ENCODE measurements at places on chromosomes 11 and 22.
A peak's percentile ranks its signal among the peaks of the same experiment; 100 is the strongest.

GRCh38 chr22:30380011-30380410 is 7.2 kb downstream of the RNF215 start:
- DNase-seq, result no peak

DNA sequence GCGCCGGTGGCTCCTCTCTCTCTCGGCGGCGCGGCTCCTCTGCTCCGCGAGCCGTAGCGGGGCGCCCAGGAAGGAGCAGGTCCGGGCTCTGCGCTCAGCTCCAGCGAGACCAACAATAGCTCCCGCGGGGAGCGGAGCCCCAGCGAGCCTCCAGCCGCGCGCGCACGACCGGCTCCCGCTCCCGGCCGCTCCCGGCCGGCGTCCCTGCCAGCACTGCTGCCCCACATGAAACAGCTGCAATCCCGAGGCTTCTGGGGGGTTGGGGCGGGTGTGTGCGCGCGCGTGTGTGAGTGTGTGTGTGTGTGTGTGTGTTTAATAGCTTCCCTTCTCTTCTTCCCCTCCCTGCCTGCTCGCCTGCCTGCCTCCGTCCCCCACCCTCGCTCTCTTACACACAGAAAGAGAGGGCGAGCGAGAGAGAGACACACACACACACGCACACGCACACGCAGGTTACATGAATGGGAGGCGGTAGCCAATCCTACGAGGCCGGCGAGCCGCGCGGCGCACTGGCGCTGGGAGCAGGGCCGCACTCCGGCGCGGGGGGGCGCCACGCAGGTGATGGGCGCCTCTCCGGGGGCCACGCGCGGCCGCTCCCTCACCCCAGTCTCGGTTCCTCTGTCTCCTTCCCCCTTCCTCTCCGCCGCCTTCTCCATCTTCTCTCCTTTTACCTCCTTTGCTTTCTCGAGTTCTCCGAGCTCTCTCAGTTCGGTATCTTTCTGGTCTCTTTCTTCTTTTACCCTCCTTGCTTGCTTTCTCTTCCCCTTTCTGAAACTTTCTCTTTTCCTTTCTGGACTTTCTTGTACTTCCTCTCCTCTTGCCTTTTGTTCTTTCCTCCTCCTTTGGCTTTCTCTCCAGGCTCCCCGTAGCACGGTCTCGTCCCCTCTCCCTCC is at the start of gene TENM4:
TENM4 (minus strand) TSS at position 460 of the 890 bp plus-strand sequence. CDS start 371,086 bp downstream, outside the sequence.
- peak; percentile 23 for DNase-seq

DNA sequence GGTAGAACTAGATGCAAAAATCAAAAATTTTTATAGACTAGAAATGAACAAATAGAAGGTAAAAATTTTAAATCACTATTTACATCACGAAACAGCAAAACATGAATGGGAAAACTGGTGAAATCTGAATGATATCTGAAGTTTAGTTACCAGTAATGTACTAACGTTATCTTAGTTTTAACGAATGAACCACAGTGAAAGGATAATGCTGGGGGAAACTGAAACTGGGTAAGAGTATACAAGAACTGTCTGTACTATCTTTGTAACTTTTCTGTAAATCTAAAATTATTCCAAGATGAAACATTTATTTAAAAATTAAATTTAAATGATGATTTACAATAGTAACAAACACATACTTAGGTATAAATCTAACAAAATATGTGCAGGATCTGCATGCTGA is 7.4 kb downstream of the GDPD4 start:
- DNase-seq, result no peak

DNA sequence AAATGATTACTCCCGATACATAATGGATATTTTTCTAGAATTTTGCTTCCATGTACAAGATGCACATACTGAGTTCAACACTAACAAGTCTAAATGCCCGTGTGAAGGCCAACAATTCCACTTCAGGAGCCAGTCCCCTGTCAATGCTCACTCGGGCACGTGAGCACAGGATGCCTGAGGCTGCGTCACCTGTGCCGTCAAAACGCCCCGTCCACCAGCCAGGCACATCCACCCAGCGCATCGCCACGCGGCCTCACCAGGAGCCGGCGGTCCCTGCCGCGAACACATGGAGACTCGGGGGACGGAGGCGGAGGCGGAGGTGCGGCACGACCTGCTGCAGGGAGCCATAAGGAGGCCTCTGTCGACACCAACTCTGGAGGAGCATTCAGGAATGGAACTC is 9.8 kb downstream of the TOLLIP start:
- DNase-seq, result no peak

GRCh38 chr11:129458756-129459535 is 83.3 kb downstream of the BARX2 start:
- no peak for DNase-seq

GRCh38 chr11:78041843-78042440 is 18.9 kb upstream of the KCTD14 start:
- DNase-seq, result no peak

DNA sequence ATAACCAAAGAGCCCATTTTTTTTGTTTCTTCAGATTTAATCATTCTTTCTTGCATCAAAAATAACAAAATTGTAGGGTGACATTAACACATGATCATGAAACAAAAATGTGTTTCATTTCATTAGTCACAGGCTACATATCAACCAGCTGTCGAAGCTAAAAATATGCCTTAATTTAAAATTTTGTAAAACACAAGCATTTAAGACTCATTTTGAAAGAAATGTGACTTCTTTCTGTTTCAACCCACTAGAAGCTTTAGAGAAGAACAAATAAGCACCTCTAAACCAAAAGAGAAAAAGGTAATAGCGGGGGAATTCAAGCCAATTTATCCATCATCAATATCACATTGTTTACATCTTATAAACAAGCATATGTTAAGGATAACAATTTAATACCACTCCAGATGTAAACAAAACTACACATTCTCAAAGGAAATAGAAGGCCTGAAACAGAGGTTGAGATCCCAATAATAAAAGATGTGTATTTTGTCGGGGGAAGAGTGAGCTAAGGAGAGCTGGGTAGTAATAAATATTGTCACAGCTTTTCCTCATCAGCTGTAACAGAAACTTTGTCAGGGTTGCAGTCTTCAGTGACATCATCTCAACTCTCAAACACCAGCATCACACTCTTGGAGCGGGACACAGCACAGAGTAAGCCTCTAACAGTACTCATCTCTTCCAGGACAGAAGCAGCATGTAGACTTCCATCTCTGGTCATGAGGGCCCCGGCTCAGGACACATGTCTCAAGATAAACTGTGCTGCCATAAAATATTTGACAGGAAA is 42.0 kb downstream of the ALG9 start:
- no peak for DNase-seq

DNA sequence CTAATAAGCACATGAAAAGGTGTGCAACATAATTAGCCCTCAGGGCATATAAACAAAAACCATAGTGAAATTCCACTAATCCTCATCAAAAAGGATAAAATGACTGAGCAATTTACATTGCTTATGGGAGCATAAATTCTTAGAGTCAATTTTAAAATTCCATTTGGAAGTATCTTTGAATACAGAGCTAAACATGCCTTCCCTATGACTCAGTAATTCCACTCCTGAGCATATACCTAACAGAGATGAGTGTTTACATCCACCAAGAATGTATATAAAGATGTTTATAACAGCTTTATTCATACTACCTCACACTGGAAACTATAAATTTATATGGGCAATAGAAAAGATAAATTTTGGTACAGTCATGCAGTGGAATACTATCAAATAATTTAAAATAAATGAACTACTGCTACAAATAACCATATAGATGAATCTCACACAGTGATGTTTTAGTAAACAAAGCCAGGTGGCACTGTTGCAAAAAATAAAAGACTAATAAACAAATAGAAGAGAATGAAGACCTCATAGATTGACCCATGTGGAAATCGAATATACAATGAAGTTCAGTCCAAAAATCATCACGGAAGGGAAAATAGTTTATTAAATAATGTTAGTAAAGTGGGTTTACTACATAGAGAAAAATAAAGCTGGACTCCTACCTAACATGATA is 8.2 kb upstream of the OR2D2 start:
- DNase-seq, result no peak

- peak; percentile 84 for DNase-seq
Observed at GRCh38 chr11:63813035-63813562, at the start of gene SPINDOC. TSS of gene SPINDOC (plus strand) at chr11:63813456. CDS start at chr11:63813687, 231 bp downstream.

GRCh38 chr11:64347193-64347867 is 7.3 kb downstream of the CCDC88B start:
- no peak for DNase-seq

DNA sequence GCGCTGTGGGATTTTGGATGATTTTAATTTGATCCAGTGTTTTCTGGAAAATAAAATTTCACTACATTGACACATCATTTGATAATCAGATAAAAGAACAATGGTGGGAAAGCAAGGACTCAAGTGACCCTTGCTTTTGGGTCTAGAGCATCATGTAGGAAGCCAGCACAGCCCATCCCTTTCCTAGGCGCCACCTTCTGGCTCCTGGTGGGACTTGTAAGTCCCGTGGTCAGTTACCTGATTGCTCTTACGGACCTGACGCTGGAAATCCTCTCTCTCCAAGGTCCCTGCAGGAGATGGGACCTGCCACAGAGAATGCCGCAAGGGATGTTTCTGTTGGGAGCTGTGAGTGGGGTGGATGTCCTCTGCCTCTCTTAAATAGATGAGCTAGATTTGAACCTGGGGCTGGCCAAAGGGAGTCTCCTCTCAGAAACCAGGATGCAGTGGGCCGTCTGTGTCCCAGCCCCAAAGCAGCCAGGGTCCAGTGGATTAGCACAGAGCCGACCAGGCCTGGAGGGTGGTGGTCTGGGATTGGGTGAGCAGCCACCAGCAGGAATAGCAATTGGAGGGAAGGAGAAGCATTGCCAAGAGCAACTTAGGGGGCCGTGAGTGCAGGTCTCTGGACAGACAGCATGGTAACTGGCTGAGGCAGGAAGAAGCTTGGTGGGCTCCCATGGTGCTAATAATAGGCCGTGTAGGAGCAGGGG is 21.7 kb downstream of the TIMP3 start:
- no peak for DNase-seq

DNA sequence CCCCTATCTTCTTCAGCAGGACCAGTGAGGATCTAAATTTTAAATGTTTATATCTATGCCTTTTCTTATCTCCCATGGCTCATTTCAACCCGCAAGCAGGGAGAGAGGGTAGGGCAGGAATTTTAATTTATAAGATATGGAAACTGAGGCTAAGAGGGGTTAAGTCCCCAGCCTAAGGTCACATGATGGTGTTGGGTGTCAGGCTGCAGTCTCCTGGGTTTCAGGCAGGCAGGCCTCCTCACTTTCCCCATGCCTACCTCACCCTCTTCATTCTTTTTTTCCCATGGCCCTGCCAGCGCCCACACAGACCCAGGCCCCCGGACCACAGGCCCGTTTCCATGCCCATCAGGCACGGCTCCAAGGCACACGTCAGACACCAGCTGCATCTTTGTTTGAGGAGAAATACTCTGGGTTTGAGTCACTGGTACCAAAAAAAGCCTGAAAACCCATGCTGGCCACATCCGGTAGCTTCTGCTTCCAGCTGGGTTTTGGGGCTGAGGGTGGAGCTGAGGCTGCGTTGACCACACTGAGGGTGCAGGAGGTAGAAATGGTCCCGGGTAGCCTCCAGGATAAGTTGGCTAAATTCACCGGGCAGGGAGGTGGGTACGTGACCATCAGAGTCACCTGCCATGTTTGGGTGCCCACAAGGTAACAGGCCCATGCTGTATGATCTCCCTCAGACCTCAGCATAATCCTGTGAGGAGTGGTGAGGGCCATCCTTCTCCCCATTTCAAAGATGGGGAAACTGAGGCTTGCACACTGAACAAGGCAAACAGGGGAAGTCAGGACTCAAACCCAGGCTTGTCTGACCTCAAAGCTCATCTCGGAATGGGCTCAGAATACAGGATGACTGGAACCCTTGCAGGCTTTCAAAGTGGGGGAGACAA is 7.5 kb downstream of the CRYBB1 start:
- peak; percentile 22 for DNase-seq

GRCh38 chr11:35383953-35384352 is 35.4 kb downstream of the SLC1A2 start:
- DNase-seq, result no peak

DNA sequence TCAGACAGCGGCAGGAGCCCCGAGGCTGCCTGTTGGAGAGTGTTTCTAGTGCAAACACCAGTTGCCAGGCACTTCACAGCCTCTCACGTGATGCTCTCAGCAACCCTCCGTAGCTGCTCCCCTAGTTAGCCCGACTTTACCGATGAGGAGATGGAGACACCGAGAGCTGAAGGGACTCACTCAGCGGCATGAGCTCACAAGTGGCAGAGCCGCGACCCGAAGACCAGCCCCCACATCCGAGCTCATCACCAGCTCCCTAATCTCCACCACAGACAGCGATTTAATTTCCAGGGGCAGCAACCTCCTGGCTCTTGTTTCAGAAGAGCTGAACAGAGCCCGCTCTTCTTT is 28.7 kb upstream of the RTL6 start:
- no peak for DNase-seq

DNA sequence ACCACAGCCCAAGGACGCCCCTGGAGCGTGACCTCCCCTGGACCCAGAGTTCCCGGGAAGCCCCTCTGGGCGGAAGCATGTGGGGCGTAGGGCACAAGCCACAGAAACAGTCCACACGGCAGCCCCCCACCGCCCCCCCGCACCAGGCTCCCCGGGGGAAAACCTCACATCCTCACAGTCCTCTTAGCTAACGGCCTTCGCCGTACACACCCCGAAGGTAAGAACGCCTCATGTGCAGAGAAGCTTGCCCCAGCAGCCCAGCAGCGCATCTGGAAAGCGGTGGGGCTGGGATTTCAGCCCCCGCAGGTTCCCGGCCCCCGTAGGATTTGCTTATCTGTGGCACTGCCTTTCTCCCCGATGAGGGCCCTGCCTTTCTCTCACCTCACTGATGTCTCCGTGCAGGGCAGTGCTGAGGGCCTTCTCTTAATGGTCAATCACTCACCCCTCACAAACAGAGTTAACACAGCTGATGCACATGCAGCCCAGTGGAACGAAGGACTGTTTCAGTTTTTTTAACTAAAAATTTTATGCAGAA is 309.2 kb downstream of the BRD1 start:
- no peak for DNase-seq

GRCh38 chr11:58639669-58640068 is 17.2 kb downstream of the CNTF start:
- DNase-seq, result no peak

- no peak for DNase-seq
Observed at GRCh38 chr11:67504005-67504949, 886 bp downstream of the PITPNM1 start.

GRCh38 chr11:73186294-73186850 is 31.7 kb upstream of the P2RY2 start:
- no peak for DNase-seq

- no peak for DNase-seq
Observed at GRCh38 chr22:37284126-37284804, 2.0 kb downstream of the CYTH4 start.

GRCh38 chr22:44368611-44369292 is 56.0 kb upstream of the SHISAL1 start:
- no peak for DNase-seq

GRCh38 chr22:25126510-25126909 is 73.1 kb upstream of the CRYBB3 start:
- no peak for DNase-seq

- no peak for DNase-seq
Observed at GRCh38 chr11:59607703-59608454, 7.7 kb downstream of the OSBP start.

DNA sequence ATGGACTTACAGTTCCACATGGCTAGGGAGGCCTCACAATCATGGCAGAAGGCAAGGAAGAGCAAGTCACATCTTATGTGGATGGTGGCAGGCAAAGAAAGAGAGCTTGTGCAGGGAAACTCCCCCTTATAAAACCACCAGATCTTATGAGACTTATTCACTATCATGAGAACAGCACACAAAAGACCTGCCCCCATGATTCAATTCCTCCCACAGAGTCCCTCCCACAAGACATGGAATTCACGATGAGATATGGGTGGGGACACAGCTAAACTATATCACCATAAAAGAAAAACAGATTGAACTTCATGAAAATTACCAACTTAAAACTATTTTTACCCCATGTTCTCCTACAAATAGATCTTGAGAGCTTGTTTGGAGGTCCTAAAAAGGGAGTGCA is 19.6 kb downstream of the ENTHD1 start:
- no peak for DNase-seq
